Ovary (tissue), 10 donors: ENCODE measurements at places on chromosomes 3 and 15. TPM values are rescaled to one million over a fixed set of nuclear protein-coding genes. Genes with fewer than 3 reads are reported as not detected.

DNA sequence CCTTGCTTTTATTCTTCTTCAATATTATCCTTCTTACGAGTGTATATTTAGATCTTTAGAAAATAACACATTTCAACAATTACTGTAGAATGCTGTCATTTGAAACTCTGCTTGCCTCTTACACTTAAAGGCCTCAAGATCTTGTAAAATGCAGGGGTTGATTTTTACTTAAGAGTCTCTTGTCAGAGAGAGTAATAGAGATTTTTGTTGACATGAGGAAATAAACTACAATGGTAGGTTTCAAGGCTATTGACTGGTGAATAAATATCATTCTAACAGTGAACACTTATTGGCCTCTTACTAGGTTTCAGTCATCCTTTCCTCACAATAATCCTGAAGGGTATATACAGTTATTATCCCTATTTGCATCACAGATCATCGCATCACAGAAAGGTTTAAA, 344.6 kb downstream of the GBE1 start:
- no peak overlapping the region for H3K4me3 ChIP-seq
- DNase-seq, result no peak

Gene SLC6A1
- total RNA-seq, result 0.95 TPM

Gene TMEM40
- total RNA-seq, result not detected

DNA sequence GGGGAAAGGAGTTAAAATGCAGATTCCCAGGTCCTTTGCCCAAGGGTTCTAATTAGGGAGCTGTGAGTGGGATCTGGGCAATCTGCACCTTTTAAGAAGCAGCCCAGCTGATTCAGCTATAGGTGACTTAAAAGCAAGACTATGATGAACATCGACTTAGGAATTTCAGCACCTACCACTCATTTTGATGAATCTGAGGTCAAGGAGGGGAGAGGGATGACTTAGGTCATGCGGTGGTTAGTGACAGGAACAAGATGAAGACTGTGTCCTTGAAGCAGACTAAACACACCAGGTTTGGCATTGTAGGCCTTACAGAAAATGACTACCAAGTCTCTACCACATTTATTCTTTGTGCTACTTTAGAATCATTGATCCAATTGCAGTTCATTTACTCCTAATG, 196.3 kb downstream of the DTWD1 start:
- H3K36me3 ChIP-seq, result no peaks in the 10 kb centered on the region
- H3K4me3 ChIP-seq, result no peak overlapping the region
- H3K27me3 ChIP-seq, result no peaks in the 10 kb centered on the region
- no peak for DNase-seq

- no peaks in the 10 kb centered on the region for H3K36me3 ChIP-seq
- no peak for DNase-seq
- no peaks in the 10 kb centered on the region for H3K4me1 ChIP-seq
- no peaks in the 10 kb centered on the region for H3K27me3 ChIP-seq
These were observed 195.0 kb downstream of the ZIC1 start for GRCh38 chr3:147604136-147604535.

DNA sequence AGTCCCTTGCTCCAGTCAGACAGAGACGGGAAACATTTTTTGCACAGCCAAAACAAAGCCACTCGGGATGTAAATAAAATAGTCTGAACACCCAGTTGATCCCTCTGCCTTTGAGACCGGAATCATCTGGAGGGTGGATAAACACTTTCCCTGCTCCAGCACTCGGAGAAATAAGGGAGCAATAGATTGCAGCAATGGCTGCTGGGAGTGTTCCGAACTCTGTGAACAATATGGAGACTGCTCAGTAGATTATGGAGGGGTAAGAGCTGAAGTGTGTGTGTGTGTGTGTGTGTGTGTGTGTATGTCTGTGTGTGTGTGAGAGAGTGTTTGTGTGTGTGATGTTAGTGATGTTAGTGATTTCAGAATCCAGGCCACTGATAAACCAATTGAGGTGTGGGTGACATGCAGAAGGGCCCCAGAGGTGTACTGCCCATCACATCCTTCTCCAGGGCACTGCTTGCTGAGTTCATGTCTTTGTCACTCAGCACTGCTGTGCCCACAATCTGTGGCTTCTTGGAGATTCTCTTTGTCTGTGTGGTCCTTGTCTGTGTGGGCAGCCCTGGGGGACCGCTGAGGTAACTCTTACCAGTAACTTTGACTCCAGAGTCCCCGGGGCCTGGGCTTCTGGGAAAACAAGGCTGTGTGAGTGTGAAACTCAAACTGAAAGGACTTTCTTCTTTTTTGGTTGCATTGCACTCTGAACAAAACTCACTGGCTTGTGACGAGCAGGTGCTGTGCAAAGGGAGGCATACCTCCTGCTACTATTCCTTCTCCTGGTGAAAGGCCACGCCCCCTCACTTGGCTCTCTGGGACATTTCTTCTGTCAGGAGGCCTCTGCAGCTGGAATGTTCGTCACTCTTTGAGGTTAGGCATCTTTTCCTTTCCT, 23.0 kb downstream of the CRYGS start:
- H3K4me1 ChIP-seq, result no peaks in the 10 kb centered on the region
- no peak for DNase-seq
- no peak overlapping the region for H3K4me3 ChIP-seq
- H3K27me3 ChIP-seq, result no peaks in the 10 kb centered on the region
- no peak overlapping the region for H3K27ac ChIP-seq

DNA sequence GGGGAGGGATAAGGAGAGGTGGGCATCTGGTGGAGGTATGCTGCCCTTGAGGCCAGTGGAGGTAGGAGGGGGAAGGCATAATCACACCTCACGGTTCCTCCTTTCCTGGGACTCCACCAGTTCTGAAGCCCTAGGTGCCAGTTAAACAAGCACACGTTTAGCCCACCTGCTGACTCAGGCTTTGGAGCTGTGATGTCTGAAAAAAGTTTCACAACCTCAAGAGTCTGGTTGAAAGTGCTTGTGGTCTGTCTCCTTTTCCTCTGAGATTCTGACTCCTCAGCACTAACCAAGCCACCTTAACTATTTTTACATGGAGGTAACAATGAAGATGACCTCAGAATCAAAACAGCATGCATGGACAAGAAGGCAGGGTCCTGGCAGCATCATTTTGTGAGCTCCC, 23.0 kb downstream of the HPS3 start:
- no peak overlapping the region for H3K4me3 ChIP-seq
- no peak overlapping the region for H3K27ac ChIP-seq
- H3K27me3 ChIP-seq, result no peaks in the 10 kb centered on the region
- no peaks in the 10 kb centered on the region for H3K4me1 ChIP-seq
- H3K36me3 ChIP-seq, result no peaks in the 10 kb centered on the region

DNA sequence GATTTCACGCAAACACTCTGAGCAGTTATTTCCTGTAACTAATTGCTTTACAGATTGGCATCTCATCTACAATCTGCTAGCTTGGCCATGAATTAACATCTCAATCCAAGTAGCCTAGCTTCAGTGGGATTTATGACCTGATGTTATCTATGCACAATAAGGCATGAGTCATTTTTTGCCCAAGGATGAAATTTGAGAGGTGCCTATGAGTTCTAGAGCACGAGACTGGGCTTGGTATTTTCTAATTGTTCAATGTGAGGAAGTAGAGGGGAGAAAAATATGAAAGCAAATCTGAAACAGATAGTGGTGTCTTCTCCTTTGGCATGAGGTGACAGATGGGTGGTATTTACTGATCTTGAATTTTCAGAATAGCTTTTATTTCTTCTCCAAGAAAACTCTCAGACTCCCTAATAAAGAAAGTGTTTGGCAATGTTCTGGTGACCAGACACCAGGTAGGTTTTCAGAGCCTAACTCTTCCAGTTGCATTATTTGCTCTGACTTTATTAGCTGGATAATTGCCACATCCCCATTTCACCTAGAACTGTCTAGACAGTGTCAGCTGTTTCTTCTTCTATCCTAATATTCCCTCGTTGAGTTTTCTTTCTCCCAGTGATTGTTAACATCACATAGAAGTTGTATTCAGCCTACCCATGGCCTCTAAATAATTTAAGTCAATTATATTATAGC, 301.0 kb upstream of the UMPS start:
- H3K27ac ChIP-seq, result no peak overlapping the region
- no peaks in the 10 kb centered on the region for H3K27me3 ChIP-seq
- H3K4me3 ChIP-seq, result no peak overlapping the region
- no peaks in the 10 kb centered on the region for H3K36me3 ChIP-seq

DNA sequence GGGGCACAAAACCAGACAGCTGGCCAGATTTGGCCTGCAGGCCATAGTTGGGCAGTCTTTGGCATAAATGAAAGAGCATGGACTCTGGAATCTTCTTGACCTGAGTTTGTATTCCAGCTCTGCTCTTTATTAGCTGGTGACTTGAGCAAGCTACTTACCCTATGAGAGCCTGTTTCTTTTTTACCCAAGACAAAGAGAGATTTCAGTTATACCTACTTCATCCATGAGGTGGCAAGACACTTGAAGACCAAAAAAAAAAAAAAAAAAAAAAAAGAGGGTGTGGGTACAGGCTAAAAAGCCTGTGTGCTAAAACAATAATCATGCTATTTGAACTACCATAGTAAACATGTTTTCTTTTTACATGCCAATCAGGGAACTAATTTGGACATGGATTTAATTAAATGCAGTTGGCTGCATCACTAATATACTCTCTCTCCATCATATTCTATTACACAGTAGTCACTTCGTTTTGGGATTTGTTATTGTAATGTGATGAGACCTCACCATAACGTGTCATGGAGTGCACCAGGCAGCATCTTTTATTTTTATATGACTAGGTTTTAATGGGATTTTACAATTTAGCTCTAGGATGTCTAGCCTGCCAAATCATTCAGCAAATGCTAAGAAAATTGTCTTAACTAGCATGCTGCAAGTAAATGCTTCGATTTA, 109.2 kb upstream of the FHIT start:
- H3K4me1 ChIP-seq, result peaks cover 1% of the 10 kb centered on the region
- H3K27me3 ChIP-seq, result no peaks in the 10 kb centered on the region
- DNase-seq, result no peak

DNA sequence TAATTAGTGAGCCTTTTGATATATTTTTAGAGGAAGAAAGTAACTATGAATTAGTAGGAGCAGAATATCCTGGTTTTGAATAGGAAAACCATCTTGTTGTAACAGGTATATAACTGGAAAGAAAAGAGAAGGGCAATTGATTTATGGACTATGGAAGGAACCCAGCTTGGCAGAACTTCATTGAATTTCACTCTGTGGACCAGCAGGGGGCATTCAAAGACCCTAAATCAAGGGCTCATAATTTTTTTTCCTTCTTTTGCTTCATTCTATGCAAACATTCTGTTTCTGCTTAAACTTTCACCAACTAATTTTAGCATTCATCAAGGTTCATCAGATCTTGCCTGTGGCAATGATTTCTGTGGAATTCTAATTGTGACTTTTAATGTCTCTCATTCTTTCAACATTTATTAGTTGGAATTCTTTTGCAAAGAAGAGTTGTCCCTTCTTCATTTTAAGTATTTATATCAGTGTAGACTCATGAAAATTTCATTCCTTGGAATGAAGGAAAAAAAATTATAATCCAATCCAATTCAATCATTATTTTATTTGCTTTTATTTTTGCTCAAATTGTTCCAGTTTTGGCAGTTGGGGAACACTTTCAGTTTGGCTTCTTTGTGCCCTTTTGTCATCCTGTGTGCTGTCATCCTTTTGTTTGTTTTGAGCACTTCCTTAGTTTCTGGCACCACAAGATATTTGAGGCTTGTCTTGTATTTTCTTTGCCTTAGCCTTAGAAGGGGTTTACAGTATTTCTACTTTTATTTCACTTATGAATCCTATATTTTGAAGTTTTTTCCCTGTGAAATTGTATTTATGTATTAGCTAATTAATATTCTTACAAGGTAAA, 30.4 kb downstream of the NXPE3 start:
- H3K27me3 ChIP-seq, result no peaks in the 10 kb centered on the region
- H3K36me3 ChIP-seq, result no peaks in the 10 kb centered on the region
- no peak overlapping the region for H3K27ac ChIP-seq
- DNase-seq, result no peak
- H3K4me3 ChIP-seq, result no peak overlapping the region
- H3K4me1 ChIP-seq, result no peaks in the 10 kb centered on the region

DNA sequence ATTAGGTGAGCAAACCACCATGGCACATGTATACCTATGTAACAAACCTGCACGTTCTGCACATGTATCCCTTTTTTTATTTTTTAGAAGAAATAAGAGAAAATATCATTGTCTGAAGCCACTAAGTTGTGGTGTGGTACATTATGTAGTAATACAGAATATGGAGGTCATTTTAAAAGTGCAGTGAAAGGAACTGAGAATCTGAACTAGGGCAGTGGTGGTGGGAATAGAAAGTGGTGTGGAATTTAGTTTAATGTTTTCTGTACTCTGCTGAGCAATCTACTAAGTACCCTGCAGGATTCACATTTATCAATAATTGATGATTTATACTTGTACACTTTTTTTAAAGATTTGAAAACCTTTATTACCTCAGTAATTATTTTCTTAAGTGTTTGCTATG, 283.5 kb downstream of the CHL1 start:
- DNase-seq, result no peak
- H3K4me1 ChIP-seq, result no peaks in the 10 kb centered on the region
- H3K27me3 ChIP-seq, result no peaks in the 10 kb centered on the region
- no peaks in the 10 kb centered on the region for H3K36me3 ChIP-seq
- no peak overlapping the region for H3K27ac ChIP-seq
- H3K4me3 ChIP-seq, result no peak overlapping the region

- H3K27ac ChIP-seq, result no peak overlapping the region
- H3K4me1 ChIP-seq, result no peaks in the 10 kb centered on the region
- H3K4me3 ChIP-seq, result no peak overlapping the region
- no peaks in the 10 kb centered on the region for H3K36me3 ChIP-seq
These were observed 133.8 kb downstream of the GMNC start for GRCh38 chr3:190728574-190729246.

Gene GUCA1C
- not detected for total RNA-seq

DNA sequence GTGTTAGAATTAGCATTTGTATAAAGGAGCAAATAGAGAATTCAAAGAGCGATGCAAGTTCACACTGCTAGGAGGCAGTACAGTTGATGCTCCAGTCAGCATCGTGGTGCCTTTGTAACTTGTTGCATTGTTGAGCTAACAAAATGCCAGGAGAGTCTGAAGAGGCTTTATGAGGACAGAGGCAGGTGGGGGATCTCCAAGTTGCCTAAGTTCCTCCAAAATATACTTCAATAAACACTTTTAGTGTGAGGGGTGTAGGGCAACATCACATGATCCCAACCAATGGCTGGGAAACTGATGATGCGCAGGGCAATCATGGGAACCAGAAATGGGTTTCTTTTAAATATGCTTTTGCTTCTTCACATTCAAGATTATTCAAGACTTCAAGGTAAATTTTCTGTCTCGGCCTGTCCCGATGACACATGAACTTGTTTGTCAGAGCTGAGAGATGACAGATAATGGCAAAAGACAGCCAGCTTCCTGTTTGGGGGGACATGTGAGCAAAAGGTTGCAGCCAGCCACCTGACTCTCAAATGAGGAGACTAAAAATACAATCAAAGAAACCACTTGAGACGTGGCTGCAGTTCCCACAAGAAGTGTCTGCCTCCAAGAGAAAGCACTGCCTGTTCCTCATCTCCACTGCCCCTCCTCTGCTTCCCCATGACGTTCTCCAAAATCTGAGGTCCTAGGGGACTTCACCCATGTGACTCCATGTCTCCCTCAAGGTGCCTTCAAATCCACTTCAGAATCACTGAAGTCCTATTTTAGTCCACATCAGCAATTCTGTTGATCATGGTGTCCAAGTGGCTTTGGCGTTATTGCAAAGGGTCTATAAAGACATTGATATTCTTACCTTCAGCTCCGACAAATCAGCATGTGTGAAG, 39.3 kb downstream of the KLHL6 start:
- no peaks in the 10 kb centered on the region for H3K27me3 ChIP-seq
- H3K4me1 ChIP-seq, result peaks cover 9% of the 10 kb centered on the region
- no peak for DNase-seq
- H3K4me3 ChIP-seq, result no peak overlapping the region
- no peaks in the 10 kb centered on the region for H3K36me3 ChIP-seq

Gene PCOLCE2
- total RNA-seq, result 4.8 TPM
